ENCODE measurements at places on chromosomes 5 and 9. TPM values are rescaled to one million over a fixed set of nuclear protein-coding genes. Genes with fewer than 3 reads are reported as not detected.

Gene SAP30L
- 9.1 TPM for total RNA-seq

Gene WDR38
- total RNA-seq: not detected

Gene SLC46A2
- not detected for total RNA-seq

Gene SPARC
- 165 TPM for total RNA-seq

Gene OR1L4
- total RNA-seq: not detected

Gene COQ4
- 68.8 TPM for total RNA-seq

Gene RANBP6
- total RNA-seq: 17.1 TPM

Gene CCDC180
- 0.29 TPM for total RNA-seq

Gene IFNA13
- total RNA-seq: not detected

Gene MLANA
- not detected for total RNA-seq

Gene BTNL8
- total RNA-seq: not detected

Gene SCAI
- 4.3 TPM for total RNA-seq

Gene GFPT2
- total RNA-seq: 2.4 TPM

Gene NME5
- total RNA-seq: 1.0 TPM

Gene ENTREP1
- 0.87 TPM for total RNA-seq

Gene ADAMTSL2
- not detected for total RNA-seq

Gene BARHL1
- not detected for total RNA-seq

Gene NR5A1
- not detected for total RNA-seq

Gene GLE1
- 28.8 TPM for total RNA-seq

Gene SPINK13
- 0.58 TPM for total RNA-seq

Gene PCDHGA9
- 1.9 TPM for total RNA-seq

Gene SLC28A3
- total RNA-seq: 0.58 TPM

Gene ZNF658
- 1.2 TPM for total RNA-seq

Gene CTNND2
- 0.12 TPM for total RNA-seq

Gene BARX1
- not detected for total RNA-seq

Gene PCDHB10
- total RNA-seq: under 0.01 TPM

Gene CD274
- 16.1 TPM for total RNA-seq

Gene ARRDC1
- 47.6 TPM for total RNA-seq

Gene ANKRD31
- 0.12 TPM for total RNA-seq

Gene ZNF366
- not detected for total RNA-seq

Gene IL33
- not detected for total RNA-seq

Gene OR1J2
- total RNA-seq: not detected

Gene C9orf50
- not detected for total RNA-seq

Gene DOCK8
- 0.51 TPM for total RNA-seq

Gene CSF1R
- not detected for total RNA-seq

Gene IL17B
- not detected for total RNA-seq

Gene SCGB3A1
- not detected for total RNA-seq

Gene FIBCD1
- 0.29 TPM for total RNA-seq

Gene PCDHB9
- total RNA-seq: not detected

Gene PCDHGA6
- total RNA-seq: 0.36 TPM

Gene FST
- 0.14 TPM for total RNA-seq

Gene CTXN3
- not detected for total RNA-seq

Gene SREK1
- total RNA-seq: 19.0 TPM

Gene ARSI
- 5.7 TPM for total RNA-seq

Gene FRMPD1
- total RNA-seq: not detected

Gene ZNF618
- total RNA-seq: 3.9 TPM

Gene OTULIN
- 32.9 TPM for total RNA-seq

Gene TAS2R1
- total RNA-seq: not detected

Gene GGTA1
- total RNA-seq: not detected

Gene PCDHGA8
- total RNA-seq: 0.14 TPM

Gene CCL28
- total RNA-seq: 6.2 TPM

Measured in epithelial cell of proximal tubule (primary cell).